ENCODE measurements at places on chromosomes 5 and 9. TPM values are rescaled to one million over a fixed set of nuclear protein-coding genes. Genes with fewer than 3 reads are reported as not detected.

DNA sequence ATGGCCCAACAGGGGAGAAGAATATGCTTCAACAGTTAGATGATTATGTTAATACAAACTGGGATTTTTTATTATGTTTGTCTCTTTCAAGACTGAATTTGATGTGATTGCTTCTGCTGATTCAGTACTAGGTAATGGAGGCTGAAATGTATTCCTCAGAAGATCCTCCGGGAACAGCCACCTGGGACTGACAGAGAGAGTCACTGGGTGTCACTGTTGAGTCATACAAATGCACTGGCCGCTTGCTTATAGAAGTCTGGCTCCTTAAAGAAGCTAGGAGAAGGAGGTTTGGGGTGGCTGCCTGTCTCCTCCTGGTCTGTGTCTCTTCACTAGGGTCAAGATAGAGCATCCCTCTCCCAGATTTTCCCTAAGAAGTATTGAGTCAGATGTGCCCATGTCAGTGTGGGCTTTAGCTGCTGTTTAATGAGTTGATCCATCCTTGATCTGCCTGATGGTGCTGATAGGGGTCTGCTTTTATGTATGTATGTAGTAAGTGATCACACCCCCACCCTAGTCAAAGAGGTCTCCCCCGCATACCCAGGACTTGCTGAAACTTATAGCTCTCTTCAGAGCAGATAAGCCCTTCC lies 773.4 kb downstream of the BRINP1 start:
- DNase-seq: peak; percentile 1

GRCh38 chr9:134341306-134341705 lies 15.1 kb downstream of the RXRA start:
- DNase-seq: no peak

- no peak for DNase-seq
Observed at GRCh38 chr5:132203916-132204315, 23.7 kb downstream of the P4HA2 start.

CDKN2B-AS1 gene
- 0.10 TPM for polyA plus RNA-seq

- peak; percentile 64 for DNase-seq
Observed at GRCh38 chr5:176660860-176661641, 13.8 kb downstream of the TSPAN17 start.

GRCh38 chr9:79308012-79308411 lies 263.8 kb upstream of the TLE4 start:
- DNase-seq: no peak

GRCh38 chr9:101119206-101119819 lies 90.8 kb downstream of the PLPPR1 start:
- peak; percentile 20 for DNase-seq

DNA sequence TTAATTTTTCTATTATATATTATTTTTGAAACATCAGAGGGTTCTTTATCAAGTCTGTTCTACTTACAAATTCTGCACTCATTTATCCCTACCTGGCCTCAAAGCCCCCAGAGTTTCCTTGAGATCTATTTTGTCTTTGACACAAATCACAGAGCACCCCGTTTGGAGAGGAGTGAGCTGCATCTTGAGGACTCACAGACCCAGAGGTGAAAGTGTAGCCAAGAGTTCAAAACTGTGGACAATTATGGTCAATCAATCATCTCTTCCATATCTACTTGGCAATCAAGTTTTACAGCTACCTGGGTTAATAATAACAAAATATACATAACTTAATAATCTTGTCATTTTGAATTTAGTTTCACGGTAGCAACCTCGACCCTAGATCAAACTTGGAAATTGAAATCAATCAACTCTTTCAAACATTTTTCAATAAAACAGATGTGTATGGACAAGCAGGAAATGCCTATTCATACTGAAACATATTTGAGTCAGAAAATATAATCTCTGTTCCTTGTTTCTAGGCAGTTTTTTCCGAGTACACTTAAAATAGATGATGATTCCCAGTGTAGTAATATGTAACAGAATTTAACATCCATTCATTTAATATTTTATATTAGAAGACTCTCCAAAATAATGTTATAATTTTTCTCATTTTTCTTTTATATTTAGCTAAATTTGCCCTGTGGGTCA lies 13.7 kb upstream of the SYK start:
- DNase-seq: no peak

DNA sequence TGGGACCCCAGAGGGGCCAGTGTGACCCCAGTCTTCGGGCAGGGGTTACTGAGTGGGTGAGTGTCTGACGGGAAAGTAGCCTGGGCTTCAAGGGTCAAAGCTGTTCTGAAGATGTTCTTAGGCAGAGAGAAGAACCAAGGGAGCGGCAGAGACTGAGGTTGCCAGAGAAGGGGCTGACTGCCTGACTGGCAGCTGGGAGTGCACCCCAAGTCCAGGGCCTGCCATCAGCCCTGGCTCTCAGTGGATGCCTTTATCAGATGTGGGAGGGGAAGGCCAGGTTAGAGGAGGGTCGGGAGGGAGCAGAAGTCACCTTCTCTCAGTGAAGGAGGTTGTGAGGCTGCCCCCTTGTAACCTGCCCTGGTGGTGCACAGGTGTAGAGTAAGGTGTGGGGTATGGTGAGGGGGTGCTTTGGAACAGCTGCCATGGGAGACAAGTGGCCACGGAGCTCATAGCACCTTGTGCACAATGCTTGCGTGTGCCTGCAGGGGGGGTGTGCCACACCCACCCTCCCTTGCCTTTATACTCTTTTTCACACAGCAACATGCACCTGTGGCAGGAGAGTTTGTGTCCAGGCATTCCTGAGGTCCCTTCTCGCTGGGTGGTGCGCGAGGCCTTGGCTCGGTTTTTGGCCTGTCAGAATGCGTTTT lies 18.9 kb downstream of the RALGPS1 start:
- DNase-seq: no peak

GRCh38 chr5:152097128-152097527 lies 172.5 kb upstream of the GLRA1 start:
- no peak for DNase-seq

DNA sequence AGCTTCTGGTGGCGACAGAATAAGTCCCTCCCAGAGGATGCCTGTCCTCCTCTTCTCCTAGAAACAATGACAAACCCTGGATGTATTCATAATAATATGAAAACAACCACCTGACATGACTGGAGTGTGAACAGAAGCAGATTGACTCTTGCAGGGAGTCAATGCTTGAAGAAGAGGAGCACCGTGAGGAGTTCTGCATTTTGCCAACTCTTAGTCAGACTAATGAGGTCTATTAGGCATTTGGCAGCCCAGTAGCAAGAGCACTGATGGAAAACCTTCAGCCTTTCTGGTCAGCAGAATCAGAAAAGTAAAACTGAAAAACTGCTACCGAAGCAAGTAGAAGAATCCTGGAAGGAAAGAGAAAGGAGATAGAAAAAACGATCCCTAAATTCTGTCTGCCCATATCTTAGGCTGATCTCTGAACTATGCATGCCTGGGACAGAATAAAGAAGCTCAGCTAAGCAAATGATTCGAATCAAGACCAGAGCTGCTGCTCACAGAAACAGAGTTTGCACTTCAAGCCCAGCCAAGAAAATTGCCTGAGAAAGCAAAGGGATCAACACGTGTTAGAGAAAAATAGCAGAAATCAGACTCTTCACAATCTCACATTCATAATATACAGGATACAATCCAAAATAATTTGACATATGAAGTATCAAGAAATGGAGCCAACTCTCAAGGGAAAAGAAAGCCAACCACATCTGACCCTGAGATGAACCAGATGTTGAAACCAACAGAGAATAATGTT lies 69.5 kb upstream of the OSMR start:
- DNase-seq: peak; percentile 76

GNAQ gene
- polyA plus RNA-seq: 61.3 TPM

DNA sequence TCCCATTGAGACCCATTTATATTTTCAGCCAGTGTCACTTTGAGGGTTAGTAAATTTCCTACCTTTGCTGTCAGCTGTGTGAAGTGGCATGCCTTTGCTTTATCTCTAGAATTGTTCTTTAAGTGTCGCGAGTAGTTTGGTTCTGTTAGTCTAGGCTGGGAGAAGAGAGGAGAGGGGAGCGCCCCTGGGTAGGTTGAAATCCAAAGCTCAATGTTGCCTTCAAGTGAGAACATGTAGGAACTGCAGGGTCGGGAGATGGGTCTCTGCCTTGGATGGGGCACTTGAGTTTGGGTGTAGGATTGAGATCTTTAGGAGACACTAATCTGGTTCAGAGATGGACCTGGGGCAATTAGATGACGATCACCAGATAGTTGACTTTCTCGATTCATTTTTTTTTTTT lies 46.3 kb downstream of the STC2 start:
- DNase-seq: no peak

C9 gene
- not detected for polyA plus RNA-seq

TLX3 gene
- polyA plus RNA-seq: not detected

- no peak for DNase-seq
Observed at GRCh38 chr5:102107865-102108264, 188.2 kb downstream of the SLCO4C1 start.

DNA sequence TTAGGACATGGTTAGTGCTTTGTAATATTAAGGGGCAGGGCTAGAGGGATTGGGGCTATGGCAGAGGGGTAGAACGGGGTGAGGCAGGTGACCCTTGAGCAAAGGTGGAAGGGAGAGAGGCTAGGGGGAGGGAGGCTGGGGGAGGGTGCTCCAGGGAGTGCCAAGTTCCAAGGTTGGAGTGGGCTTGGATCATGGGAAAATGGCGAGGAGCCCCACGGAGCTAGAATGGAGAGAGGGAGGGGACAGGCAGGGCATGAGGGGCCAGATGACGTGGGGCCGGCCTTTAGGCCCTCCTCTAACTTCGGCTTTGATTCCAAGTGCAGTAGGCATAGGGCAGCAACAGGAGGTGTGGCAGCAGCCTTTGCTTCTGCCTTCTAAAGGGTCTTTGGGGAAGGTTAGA lies 171.8 kb upstream of the PANK3 start:
- DNase-seq: no peak
